ENCODE measurements at places on chromosomes 2 and 18.

GRCh38 chr2:233223059-233223894 lies 28.2 kb upstream of the ATG16L1 start:
- no peak for DNase-seq

- DNase-seq, result no peak
These were observed 545 bp upstream of the CDCA7 start for GRCh38 chr2:173354073-173354581.

GRCh38 chr2:66069937-66070720 lies 364.8 kb upstream of the MEIS1 start:
- DNase-seq, result no peak

DNA sequence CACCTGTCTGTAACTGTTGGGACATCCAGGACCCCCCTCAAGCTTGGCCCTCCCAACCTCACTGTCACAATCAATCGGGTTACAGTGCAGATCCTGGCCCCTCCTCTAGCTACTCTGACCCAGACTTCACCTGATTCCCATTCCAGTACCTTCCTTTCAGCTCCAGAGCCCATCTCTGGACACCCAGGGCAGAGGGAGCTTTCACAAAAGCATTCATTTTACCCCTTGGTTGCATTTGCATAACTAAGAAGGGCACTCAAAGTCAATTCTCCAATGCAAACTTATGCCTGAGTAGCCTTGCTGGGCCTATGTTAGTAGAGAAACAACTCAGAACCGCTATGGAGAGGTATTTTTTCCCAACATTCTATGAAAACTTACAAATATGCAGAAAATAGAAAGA lies 7.4 kb downstream of the ZAP70 start:
- DNase-seq, result no peak

DNA sequence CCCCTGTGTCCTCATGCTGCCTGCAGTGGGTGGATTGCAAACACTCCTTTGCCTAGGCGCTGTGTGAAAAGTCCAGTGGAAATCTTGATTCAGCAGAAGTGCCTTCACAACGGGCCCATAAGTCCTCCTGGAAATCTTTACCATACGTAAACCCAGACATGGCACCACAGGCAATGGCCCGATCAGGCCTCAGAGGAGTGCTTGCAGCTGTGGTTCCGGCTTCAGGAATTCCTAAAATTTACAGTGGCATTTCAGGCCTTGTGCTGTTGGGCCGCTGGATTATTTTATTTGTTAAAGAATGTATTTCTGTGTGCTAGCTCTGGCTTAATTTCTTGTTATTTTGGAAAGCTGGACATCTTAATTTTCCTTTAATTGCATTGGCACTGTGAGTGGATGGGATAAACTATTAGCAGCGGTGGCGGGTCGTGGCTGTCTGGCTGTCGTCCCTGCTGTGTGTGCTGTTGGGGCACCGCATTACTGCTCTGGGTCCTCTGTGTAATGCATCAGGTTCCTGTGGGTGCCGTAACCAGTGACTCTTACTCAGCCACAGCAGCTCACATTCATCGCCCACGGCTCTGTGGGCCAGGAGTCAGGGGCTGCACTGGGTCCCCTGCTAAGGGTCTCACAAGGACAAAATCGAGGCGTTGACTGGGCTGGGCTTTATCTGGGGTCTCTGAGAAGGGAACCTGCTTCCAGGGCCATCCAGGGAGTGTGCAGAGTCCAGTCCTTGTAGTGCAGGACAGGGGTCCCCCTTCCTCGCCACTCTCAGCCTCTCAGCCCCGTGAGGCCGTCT lies 73.1 kb downstream of the RTP5 start:
- no peak for DNase-seq

DNA sequence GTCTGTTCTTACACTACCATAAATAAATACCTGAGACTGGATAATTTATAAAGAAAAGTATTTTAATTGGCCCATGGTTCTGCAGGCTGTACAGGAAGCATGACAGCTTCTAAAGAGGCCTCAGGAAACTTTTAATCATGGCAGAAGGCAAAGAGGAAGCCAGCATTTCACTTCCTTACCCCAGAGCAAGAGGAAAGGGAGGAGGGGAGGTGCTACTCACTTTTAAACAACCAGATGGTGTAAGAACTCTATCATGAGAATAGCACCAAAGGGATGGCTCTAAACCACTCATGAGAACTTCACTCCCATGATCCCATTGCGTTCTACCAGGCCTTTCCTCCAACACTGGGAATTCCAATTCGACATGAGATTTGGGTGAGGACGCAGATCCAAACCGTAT lies 344.4 kb upstream of the SLC39A10 start:
- DNase-seq, result no peak

DNA sequence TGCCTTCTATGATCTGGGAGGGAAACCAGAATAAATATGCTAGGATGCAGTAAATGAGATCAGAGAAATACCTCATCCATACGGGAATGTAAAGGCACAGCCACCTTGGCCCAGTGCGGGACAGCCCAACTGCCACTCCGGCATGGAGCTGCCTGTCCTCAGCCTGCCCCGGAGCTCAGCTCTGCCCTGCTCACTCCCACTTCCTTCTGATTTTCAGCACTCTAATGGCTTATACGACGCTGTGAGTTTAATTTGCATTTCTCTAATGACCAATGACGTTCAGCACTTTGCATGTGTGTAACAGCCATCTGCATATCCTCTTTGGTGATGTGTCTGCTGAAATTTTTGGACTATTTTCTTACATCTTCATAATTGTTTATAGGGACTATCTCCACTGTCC lies 172.5 kb upstream of the RAB6C start:
- DNase-seq, result no peak

- DNase-seq, result no peak
These were observed 107.5 kb upstream of the SPATS2L start for GRCh38 chr2:200199005-200199404.

- DNase-seq, result no peak
These were observed 32.6 kb downstream of the ANKMY1 start for GRCh38 chr2:240524963-240525718.

DNA sequence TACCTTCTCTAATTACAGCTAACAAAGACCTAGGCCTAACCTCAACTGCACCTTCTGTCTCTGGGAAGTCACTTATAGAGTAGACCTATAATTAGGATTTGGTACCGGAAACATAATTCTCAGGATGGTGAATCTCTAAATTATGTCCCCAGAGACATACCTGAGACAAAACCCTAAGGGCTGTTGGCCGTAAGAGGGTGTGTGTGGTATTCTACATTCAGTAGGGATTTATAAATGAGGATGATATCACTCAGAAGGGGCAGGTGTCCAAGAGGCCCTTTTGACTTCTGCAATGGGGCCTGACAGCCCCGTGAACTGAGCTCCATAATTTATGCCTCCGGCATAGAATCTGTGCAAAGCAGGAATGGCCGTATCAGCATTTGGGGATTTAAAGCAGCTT lies 13.5 kb upstream of the DARS1 start:
- no peak for DNase-seq

GRCh38 chr2:223041527-223042109 lies 10.4 kb upstream of the KCNE4 start:
- no peak for DNase-seq

DNA sequence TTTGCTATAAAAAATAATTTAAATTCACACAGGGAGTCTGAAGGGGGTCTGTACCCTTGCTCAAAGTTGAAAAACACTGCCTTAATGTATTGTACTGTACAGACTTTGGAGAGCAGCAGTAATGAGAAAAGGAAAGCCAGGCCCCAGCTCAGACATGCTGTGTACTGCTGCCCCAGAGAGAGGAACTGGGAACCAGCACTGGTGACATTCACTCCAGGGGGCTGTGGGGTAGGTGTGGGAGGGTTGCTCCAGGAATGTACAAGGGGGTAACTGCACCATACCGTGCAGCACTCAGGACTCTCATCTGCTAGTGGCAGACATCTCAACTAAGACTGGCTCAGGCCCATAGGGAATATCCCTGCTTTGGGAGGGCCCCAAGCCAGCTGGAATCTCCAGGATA lies 146.0 kb upstream of the RMP24 start:
- DNase-seq, result no peak

DNA sequence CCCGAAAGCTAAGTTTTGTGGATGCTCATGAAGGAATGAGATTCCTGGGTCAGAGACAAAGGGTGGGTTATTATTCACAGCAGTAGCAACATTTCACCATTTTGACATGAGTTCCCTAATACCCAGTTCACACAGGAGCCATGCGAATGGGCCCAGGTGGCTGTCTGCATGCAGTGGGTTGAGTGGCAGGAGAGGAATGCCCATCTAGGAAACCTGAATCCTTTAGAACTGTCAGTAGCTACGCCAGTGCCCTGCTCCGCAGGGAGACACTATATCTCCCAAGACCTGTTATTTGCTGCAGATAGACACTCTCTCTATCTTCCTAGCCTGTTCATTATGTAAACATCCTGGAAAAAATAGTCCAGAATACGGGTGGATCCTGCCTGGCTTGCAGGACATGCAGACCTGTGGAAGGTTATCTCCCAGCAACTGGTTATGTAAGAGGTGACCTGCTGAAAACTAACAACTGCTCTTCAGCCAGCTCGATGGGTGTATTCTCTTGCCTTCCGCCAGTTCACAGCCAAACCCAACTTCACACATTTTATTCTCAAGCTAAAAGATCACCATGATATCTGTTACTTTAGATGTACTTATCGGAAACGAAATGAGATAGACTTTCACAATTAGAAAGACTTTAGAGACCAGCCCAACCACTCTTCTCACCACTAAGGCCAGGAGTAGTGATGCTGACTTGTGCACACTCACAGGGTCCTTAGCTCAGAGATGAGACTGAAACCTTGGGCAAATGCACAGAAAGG lies 59.1 kb downstream of the MBP start:
- no peak for DNase-seq

- no peak for DNase-seq
These were observed 105.6 kb upstream of the FSHR start for GRCh38 chr2:49259926-49260325.

Measured in activated naive CD8-positive, alpha-beta T cell treated with anti-CD3 and anti-CD28 coated beads for 36 hours (primary cell).